Ascending aorta (tissue), 2 donors: ENCODE measurements at places on chromosomes 1 and 21. TPM values are rescaled to one million over a fixed set of nuclear protein-coding genes. Genes with fewer than 3 reads are reported as not detected.

DNA sequence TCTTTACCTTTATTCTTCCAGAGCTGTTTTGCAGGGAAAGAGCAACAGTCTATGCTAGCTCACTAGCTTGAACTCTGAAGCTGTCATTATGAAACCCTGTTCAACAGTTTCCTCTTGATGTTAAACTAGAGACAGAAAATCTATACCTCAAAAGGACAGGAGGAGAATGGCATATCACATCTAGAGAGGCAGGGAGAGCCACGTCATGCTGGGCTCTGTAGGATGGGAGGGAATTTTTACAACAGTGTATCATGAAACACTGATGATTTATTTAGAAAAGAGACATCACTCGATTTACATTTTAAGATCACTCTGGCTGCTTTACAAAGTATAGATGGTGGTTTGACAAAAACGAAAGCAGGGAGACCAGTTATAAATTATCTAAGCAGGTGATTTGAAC, 224.9 kb upstream of the COA6 start:
- no peaks in the 10 kb centered on the region for H3K4me1 ChIP-seq
- H3K4me3 ChIP-seq: no peak overlapping the region
- H3K27me3 ChIP-seq: no peaks in the 10 kb centered on the region
- no peak overlapping the region for H3K27ac ChIP-seq

DNA sequence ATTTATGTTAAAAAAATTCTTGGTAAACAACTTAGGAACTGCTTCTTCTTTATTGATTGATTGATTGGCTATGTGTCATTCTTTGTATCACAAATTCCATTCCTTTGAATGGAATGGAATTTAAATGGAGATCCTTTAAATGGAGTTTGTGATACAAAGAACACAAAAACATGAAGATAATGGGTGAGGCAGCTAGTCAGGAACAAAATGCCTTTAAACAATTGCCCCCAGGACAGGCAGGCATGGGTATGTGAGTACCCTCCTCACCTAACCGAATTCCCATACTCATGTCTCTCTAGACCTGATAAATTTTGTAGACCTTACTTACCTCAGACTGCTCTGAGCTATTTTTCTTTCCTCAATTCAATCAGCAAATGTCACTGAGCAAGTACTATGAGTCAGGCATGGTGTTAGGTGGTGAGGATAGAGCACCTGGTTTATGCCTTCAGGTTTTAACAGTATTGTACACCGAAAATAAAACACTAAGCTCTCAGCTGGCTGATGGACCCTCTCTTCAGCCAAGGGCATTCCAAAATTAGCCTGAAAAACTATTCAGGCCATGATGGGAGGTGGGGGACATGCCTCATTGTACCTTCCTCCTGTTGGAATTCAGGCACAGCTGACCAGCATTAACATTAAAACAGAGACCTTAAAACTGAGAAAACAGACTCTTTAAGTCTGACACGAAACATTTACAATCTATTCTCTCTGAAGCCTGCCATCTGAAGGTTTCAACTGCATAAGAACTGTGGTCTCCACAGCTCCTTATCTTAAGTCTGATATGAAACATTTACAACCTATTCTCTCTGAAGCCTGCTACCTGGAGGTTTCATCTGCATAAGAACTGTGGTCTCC, 58.9 kb downstream of the OLFML3 start:
- no peak overlapping the region for H3K4me3 ChIP-seq
- H3K36me3 ChIP-seq: no peaks in the 10 kb centered on the region
- no peaks in the 10 kb centered on the region for H3K27me3 ChIP-seq
- no peaks in the 10 kb centered on the region for H3K4me1 ChIP-seq

The CD1B gene
- total RNA-seq: not detected

The SLAMF6 gene
- total RNA-seq: not detected

The TSTD1 gene
- not detected for total RNA-seq

The CFAP107 gene
- total RNA-seq: not detected

DNA sequence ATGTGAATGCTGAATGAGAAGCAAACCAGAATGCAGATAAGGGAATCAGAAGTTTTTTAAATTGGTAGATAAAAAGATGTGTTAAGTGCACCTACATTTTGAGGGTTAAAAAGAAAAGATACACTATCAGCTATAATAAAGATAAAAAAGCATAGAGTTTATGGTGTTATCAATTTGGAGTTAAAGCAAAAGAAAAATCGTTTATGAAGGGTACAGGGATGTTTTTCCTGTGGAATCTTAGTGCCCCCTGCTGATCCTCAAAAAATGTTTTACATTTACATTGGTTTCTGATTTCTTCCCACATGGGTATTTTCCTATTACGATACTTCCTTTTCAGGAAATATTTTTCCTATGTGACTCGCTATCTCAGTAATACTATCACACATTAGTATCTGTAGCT, 293.5 kb downstream of the MRPL39 start:
- H3K4me1 ChIP-seq: no peaks in the 10 kb centered on the region
- no peak for DNase-seq
- no peak overlapping the region for H3K27ac ChIP-seq
- no peak overlapping the region for H3K4me3 ChIP-seq
- H3K36me3 ChIP-seq: no peaks in the 10 kb centered on the region

The PLOD1 gene
- 79.9 TPM for total RNA-seq

- no peak for DNase-seq
- H3K36me3 ChIP-seq: no peaks in the 10 kb centered on the region
Measured at GRCh38 chr1:183433703-183434102, 15.5 kb upstream of the NMNAT2 start.

DNA sequence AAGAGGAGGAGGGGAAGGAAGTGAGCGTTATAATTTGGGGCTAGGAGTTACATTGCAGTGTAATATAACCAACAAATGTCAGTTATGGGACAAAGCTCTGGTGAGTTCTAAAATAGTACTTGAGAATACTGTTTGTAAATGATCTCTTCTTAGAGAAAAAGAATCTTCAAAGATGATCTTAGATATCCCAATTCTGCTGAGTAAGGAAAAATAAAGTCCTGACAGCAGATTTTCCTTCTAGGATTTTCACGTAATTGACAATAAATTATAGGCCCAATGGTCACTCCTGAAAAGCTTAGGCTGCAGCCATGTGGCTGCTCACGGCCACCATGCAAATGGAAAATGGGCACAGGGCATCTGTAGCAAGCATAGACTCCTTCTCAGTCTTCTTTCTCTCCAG, 241.6 kb downstream of the SIPA1L2 start:
- H3K27ac ChIP-seq: no peak overlapping the region
- no peaks in the 10 kb centered on the region for H3K27me3 ChIP-seq
- no peaks in the 10 kb centered on the region for H3K4me1 ChIP-seq
- DNase-seq: no peak

GRCh38 chr1:160522622-160523345, at the start of gene SLAMF6:
Gene SLAMF6, minus strand, starts transcription at chr1:160523255. Its CDS starts 63 bp downstream, at chr1:160523192.
- no peak within 1 kb of the TSS for H3K27ac ChIP-seq
- no peak within 1 kb of the TSS for H3K4me3 ChIP-seq
- H3K4me1 ChIP-seq: no peaks in the 10 kb centered on the region
- no peaks in the 10 kb centered on the region for H3K36me3 ChIP-seq
- no peak for DNase-seq

GRCh38 chr1:36305915-36306209, 306 bp upstream of the SH3D21 start:
- H3K4me1 ChIP-seq: peaks cover 4% of the 10 kb centered on the region
- no peaks in the 10 kb centered on the region for H3K27me3 ChIP-seq
- peaks cover 32% of the 10 kb centered on the region for H3K36me3 ChIP-seq
- DNase-seq: no peak
- peak overlapping the region; percentile 66 for H3K27ac ChIP-seq
- H3K4me3 ChIP-seq: peak overlapping the region; percentile 88

- no peaks in the 10 kb centered on the region for H3K27me3 ChIP-seq
- H3K4me3 ChIP-seq: no peak overlapping the region
- DNase-seq: peak; percentile 76
- H3K4me1 ChIP-seq: no peaks in the 10 kb centered on the region
- H3K27ac ChIP-seq: peak overlapping the region; percentile 39
Measured at GRCh38 chr1:234866007-234866866, 256.3 kb upstream of the IRF2BP2 start.

DNA sequence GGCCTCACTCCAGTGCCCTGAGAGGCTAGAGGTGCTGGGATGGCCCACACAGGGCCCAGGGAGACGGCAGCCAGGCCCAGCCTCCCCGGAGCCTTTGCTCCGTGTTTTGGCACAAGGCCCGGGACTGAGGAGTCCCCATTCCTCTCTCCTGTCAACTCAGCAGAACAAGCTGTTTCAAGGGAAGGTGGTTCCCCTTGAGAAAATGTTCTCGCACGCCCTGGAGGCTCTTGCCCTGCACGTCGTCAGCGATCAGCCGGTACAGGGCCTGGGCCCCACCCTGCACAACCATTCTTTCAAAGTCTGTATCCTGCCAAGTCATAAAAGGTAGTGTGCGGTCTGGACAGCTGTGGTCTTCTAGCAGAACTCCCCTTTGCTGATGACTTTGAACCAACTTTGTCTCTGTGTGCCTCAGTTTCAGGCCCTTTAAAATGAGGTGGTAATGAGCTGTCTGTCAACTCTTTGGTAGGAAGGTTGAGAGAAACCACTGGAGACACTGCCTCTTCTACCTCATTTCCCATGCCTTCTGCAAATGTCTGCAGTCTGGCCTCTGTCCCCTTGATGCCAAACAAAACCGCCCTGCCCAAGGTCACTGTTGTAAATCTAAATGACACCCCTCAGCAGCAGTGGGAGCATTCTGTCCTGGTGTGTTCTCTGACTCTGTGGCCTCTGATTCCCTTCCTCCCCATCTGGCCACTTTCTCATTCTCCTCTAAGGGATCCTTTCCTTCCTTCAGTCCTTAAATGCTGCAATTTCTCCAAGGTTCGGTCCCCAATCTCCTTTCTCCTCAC, 138.6 kb upstream of the JUN start:
- H3K36me3 ChIP-seq: no peaks in the 10 kb centered on the region
- H3K4me3 ChIP-seq: no peak overlapping the region
- H3K27ac ChIP-seq: no peak overlapping the region
- no peaks in the 10 kb centered on the region for H3K27me3 ChIP-seq

DNA sequence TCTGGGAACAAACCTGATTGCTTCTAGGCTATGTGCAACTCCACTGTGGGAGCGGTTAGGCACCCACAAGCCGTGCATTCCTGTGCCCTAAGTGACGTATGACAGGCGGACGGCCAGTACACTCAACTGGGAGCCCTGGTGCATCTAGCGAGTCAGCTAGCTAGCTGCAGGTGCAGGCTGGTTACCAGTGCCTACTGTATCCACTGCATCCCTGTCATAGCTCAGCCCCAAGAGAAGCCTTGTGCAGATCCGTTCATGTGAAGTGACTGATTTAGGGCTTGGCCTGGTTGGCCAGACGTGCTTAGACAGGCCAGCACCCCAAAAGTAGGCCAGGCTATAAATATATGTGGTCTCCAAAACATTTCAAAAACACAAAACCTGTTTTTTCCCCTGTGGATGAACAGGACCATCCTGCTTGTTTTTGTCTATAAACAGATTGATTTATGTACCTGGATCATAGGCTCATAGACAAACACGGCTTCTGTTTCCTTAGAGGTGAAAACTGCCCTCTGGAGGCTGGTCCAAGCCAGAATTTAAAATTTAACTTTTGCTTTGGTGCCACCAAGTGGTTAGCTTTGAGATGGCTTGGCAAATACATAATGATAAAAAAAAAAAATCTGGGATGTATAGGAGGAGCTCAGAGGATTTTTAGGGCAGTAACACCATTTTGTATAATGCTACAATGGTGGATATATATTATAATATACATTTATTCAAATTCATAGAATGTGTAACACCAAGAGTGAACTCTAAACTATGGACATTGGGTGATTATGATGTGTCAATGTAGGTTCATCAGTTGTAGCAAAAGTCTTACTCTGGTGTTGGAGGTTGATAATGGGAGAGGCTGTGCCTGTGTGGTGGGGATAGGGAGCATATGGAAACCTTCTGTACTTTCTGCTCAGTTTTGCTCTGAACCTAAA, 68.5 kb downstream of the GIPC2 start:
- no peaks in the 10 kb centered on the region for H3K4me1 ChIP-seq
- peak overlapping the region; percentile 7 for H3K4me3 ChIP-seq
- DNase-seq: peak; percentile 72
- no peaks in the 10 kb centered on the region for H3K27me3 ChIP-seq
- peak overlapping the region; percentile 21 for H3K27ac ChIP-seq
- H3K36me3 ChIP-seq: no peaks in the 10 kb centered on the region

DNA sequence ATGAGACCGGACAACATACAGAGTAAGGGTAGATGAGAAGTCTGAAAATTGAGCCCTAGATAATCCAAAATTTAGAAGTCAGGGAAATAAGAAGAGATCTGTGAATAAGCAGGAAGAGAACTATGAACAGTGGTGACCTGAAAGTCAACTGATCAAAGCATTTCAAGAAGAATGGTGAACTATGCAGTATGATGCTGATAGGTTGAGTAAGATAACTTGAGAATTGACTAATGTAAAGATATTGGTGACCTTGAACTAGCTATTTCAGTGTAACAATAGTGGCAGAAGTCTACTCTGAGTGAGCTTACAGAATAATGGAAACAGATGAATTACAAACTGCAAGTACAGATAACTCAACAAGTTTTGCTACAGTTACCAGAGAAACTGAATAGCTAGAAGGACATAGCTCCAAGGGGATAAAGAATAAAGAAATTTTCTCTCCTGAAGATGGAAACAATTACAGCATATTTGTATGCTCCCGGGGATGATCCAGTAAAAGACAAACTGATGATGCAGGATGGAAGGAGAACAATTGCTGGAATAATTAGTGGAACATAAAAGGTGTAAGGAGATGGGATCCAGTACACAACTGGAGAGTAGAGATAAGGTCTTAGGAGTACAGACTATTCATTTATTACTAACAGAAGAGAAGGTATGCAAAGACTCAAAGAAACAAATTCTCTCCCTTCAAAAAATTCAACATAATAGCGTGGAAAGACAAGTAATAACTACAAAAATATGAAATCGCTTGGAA, 10.9 kb downstream of the NRDC start:
- H3K4me3 ChIP-seq: no peak overlapping the region
- DNase-seq: no peak
- no peaks in the 10 kb centered on the region for H3K36me3 ChIP-seq
